ENCODE measurements at places on chromosomes 4 and X. TPM values are rescaled to one million over a fixed set of nuclear protein-coding genes. Genes with fewer than 3 reads are reported as not detected.

DNA sequence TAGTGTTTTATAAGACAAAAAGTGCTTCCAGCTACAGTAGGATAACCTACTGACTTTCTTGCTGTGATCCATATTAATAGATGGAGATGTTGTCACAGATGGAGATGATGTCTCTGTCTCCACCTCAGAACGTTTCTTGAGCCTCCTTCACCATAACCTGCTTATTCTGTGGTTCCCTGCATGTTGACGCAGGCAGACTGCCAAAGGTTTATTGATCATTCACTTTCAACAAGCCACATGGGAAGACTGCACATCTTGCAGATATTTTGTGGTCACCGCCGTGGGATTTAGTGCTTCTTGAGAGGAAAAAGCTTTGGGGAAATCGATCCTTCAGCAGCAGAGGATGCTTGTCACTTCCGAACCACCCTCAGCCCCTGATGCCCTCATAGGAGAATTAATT lies 943.0 kb upstream of the PRKX start:
- no peak for DNase-seq

DNA sequence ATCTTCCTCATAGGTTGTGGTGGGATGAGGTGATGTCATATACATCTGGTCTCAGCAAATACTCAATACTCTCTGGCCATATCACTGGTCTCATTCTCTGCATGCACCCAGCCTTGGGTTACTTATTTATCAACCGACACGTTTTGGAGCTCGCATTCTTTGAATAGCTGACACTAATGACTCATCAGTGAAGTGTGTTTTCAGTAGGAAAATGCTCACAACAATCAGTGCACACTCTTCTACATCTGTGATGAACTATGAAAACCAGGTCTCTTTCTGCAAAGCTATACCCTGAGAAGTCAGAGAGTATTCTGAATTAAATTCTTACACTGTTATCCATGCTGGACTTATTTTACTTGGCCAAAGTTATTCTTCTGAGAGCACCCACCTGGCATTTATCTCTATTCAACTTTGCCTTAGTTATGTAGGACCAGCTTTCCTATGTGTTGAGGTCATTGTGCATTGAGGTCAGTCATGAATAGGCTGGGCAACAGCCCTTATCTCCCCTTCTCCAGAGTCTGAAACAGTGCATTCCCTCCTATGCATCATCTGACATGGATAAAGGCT lies 58.7 kb upstream of the DHX15 start:
- no peak for DNase-seq

- DNase-seq = no peak
These were observed 29.3 kb downstream of the ZNF827 start for GRCh38 chr4:145909281-145909715.

GRCh38 chr4:22794732-22795131 lies 102.0 kb downstream of the GBA3 start:
- no peak for DNase-seq

SMARCA1 gene
- total RNA-seq = 34.0 TPM
